ENCODE measurements at places on chromosomes 7 and 10. TPM values are rescaled to one million over a fixed set of nuclear protein-coding genes. Genes with fewer than 3 reads are reported as not detected.

DNA sequence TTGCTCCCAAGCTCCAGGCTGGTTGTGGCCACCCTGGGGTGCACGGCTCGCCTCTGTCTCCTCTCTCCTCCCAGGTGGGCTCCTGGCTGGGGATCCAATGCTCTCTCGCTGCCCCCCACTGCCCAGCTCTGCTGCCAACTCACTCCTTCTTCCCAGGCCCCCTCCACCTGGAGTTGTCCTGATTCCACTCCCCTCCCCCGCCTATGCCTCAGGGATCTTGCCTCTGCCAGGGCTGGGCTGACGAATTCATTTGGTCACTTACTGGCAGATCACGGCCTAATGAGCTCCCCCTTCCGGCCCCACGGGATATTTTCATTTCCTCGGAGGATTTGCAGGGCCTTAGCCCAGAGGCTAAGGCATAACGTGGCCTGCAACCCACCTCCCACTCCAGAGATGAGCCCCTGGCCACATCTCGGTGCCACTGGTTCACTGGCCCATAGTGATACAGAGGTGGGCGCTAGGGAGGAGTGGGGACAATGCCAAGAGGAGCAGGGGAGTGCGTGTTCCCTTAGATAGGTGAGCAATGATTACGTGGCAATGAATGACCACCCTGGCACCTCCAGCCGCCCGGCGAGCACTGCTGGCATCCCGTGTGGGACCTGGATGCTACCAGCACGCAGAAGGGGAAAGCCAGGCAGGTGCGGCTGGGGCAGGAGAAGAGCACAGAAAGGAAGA lies 344.6 kb upstream of the SHH start:
- DNase-seq = peak; percentile 87
- H3K4me3 ChIP-seq = no peak overlapping the region
- no peaks in the 10 kb centered on the region for H3K4me1 ChIP-seq
- H3K36me3 ChIP-seq = no peaks in the 10 kb centered on the region
- no peaks in the 10 kb centered on the region for H3K27me3 ChIP-seq
- no peak overlapping the region for H3K27ac ChIP-seq

The UCMA gene
- total RNA-seq = not detected

DNA sequence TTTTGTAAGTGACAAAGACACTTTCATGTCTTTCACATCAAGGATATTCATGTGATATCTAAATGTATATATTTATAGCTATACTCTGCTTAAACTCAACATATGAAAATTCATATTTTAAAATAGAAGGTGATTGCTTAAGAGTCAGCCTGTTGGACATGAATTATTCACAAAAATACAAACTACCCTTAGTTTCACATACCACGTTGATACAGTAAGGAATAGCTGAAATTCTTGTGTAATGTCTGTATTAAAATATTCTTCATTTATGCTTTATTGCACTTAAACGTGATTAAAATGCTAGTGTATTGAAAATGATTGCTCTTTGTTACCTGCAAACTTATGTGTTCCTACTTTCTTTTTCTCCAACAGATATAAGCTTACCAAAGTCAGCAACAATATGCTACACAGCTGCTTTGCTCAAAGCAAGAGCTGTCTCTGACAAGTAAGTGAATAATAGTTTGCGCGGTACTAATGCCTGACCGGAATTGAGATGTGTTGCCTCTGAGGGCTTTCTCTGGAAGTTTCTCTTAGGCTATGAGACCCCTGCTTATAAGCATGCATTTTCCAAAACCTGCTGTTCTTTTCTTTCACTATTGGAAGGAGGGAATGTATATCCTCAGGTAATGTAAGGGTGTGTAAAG lies 133.8 kb downstream of the WNT2 start:
- no peak overlapping the region for H3K4me3 ChIP-seq
- H3K27ac ChIP-seq = no peak overlapping the region
- H3K36me3 ChIP-seq = no peaks in the 10 kb centered on the region
- no peaks in the 10 kb centered on the region for H3K4me1 ChIP-seq

DNA sequence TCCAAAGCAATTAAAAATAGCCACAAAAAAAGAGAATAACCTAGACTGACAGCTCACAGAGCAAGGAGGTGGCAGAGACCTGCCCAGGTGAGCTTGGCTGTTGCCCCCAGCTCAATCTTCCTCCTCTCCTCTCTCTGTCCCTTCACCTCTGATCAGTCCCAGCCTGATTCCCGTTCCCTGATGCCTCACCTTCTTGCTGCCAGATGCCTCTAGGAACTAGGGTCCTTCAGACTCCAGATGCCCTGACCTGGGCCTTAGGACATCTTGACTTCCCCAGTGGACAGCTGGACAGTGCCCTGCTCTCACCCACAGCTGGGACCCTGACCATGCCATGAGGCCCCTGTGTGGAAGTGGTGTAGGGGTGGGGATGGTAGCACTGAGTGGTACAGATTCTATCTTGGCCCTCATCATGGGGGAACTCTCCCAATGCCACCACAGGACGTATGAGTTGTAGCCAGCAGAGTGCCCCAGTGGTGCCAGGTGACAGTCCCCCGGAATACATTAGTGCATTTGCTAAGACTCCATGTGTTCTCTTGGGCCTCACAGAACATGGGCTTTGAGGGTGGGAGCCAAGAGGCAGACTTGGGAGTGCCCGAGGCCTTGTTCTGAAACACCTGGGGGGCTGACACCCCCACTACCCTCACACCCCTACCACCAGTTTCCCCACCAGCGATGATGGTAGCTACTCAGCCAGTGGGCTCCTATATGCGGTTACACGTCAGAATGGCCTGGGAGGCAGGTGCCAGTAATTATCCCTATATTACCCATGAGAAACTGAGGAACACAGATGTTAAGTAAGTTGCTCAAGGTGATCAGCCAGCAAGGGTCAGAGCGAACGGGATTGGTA lies 2.0 kb downstream of the DEPP1 start:
- DNase-seq = no peak
- H3K27me3 ChIP-seq = no peaks in the 10 kb centered on the region
- no peaks in the 10 kb centered on the region for H3K36me3 ChIP-seq

GRCh38 chr10:121231079-121231478 lies 367.2 kb downstream of the FGFR2 start:
- H3K4me3 ChIP-seq = no peak overlapping the region
- no peaks in the 10 kb centered on the region for H3K27me3 ChIP-seq
- H3K27ac ChIP-seq = no peak overlapping the region
- H3K36me3 ChIP-seq = no peaks in the 10 kb centered on the region

The KCP gene
- total RNA-seq = 23.5 TPM

Data from endodermal cell (in vitro differentiated cells).